CD4-positive, alpha-beta T cell treated with Interleukin-6 at 100 ng/mL for 8 hours (primary cell): ENCODE measurements at places on chromosomes 1 and 21.

- DNase-seq: no peak
Observed at GRCh38 chr1:211013346-211014240, 120.4 kb downstream of the KCNH1 start.

DNA sequence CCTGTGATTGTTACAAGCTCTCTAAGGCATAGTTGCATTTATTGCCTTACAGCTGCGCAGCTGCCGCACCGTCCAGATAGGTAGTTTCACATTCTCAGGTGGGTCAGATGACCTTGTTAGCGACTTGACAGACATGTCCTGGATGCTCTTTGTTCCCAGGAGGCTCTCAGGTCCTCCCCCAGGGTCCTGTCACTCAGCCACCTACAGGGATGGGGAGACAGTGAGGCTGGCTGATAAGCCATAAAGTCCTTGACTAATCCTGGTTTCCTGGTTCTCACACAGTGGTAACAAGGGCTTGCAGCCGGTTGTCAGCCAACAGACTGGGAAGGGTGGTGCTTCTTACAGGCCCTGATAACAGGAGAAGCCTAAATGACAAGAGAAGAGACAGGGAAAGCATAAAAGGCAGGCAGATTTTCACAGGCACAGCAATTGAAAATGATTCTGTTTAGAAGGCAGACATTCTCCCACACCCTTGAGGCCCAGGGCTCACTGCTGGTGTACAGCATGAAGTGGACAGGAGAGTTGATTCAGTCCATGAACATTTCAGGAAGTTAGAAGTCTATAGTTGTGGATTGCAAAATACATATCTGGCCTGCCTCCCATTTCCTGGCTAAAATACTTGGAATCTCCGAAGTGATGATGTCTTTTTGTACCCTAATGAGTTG, 2.9 kb downstream of the ARF1 start:
- no peak for DNase-seq

DNA sequence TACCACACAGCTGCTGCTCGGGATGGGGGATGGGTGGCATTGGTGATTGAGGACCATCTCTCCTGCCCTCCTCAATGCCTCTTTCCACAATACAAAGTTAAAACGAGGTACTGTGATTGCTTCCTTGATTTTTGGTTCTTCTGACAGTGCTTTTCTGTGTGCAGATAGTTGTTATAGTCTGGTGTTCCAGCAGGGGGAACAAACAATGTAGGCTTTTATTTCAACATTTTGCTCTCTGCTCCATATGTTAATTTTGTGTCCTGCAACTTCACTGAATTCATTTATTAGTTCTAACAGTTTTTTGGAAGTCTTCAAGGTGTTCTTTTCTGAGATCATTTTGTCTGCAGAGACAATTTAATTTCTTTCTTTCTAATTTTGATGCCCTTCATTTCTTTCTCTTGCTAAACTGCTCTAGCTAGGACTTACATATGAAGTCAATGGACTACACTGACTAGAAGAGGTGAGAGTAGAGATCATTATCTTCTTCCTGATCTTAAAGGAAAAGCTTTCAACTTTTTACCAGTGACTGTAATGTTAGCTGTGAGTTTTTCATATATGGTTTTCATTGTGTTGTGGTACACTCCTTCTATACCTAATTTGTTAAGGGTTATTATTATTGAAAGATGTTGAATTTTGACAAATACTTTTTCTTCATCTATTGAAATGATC, 45.4 kb downstream of the TNFSF18 start:
- DNase-seq: no peak

DNA sequence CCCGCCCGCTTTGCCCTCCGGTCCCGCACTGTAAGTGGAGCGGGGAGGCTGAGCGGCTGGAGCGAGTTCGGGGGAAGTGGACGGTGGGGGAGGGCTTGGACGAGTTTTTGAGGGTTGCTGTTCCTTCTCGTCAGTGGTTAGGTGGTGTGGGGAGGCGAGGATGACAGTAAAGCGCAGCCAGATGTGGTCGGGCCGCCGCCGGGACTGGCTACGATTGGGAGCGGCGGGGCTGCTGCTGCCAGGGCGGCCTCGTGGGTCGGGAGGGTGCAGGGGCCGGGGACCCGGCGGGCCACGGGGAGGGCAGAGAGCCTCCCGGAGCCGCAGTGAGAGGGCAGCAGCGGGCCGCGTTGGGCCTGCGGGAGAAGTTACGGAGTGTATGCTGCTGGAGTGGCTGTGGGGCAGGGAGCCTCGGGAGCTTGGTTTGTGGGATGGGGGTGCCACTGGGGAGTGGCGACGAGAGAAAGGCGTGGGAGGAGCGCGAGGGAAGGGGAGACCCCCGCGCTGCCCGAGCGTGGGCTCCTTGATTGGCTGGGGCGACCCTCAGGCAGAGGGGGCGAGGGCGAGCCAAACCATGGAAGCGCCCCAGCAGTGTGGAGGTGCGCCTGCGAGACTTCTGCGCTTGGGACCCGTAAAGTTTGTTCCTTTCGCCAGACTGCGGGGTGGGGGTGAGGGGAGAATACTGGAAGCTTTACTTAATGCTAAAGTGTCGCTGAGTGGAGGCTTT, 2.1 kb downstream of the ADGRL2 start:
- no peak for DNase-seq

- DNase-seq: peak; percentile 18
Observed at GRCh38 chr21:32921632-32922230, 104.0 kb upstream of the OLIG2 start.

- DNase-seq: no peak
Observed at GRCh38 chr1:44408632-44409602, 3.9 kb downstream of the RNF220 start.
